Stimulated activated CD8-positive, alpha-beta memory T cell treated with anti-CD3 and anti-CD28 coated beads, Interleukin-4, amount 100 ng/mL, for 48 hours (primary cell): ENCODE measurements at places on chromosomes 1 and 21.

DNA sequence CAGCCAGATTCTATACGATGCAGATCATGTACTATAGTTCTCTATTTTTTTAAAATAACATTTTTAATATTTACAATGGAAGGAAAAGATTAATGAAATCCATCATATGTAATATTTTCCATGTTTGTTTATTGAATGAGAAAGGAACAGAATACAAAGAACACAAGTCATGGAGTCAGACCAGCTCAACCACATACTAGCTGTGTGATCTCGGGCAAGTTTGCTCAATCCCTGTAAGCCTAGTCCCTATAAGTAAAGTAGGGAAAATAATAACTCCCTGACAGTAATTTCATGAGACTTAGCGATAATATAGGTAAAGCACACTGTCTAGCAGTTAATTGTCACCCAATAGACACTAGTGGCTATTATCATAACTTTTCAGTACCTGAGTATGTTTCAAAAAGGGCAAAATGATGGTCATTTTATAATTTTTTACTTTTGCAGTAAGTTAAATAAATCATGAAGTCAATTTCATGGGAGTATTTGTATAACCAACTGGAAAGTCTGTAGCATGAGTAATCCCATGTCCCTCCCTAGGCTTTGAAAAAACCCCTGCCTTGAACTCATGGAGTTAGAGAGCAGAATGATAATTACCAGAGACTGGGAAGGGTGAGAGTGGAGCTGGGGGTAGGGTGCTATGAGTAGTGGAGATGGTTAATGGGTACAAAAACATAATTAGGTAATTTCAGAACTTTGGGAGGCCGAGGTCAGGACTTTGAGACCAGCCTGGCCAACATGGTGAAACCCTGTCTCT, 37.0 kb upstream of the EPS15 start:
- DNase-seq = no peak

DNA sequence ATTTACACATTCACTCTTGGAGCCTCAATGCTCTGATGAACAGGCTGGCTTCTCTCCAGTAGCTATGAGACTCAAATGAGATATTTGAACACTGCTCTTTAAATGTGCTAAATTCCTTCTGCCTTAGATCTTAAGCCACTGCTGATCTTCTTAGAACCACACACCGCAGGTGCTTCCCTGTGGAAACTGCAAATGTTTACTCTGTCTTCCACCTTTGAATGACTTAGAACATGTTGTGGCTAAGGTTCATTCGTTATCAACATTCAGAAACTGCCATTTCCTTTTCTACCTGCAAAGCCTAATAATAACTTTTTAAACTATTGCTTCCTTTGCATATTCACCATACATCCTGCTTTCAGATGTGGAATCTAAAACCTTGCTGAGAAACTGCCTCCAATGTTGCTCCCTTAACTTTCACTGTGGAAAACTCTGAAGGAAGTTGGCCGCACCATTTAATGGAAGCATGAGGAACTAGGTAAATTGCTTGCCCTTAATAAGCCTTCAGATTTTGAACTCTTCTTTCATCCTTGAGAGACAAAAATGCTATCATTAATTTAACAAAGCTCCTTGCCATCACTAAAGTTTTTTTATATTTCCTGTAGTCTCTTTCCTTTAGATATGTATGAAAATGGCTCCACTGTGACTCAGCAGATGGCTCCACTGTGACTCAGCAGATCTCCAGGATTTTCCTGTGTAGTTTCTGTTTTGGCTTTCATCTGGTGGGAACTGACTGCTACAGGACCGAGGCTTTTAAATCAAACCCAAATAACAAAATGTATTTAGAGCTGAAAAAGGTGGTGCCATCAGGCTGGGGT, 143.8 kb downstream of the TNFSF18 start:
- no peak for DNase-seq

- no peak for DNase-seq
Measured at GRCh38 chr1:18734001-18734400, 103.4 kb downstream of the PAX7 start.

GRCh38 chr1:167432780-167433179, 85.5 kb downstream of the CD247 start:
- no peak for DNase-seq

DNA sequence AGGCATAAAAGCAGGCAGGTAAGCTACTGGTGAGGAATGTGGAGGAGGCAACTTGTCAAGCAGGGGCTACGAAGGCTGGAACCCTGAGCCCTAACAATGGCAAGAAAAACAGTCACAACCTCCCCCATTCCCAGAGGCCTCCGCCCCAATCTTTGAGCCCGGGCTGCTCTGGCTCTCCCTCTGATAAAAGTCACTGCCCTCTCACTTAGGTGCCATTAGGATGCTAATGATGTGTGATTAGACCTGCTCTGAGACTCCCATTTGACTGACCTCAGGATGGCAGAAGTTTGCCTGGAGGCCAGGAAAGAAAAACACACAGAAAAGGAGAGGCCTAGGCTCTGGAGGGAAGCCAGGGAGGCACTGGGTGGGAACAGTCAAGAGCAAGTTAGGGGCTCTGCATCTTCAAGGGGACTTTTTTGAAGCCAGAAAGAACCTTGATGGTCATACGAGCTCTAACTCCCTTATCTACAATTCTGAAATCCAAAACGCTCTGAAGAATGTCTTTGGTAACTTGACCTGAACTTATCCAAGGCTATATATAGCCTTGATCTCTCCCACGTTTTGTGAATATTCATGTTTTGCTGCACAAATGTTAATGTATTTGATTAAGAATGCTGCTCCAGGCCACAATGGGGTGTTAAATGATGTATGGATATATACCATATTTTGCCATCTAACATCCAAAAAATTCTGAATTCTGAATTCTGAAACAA, 98.9 kb downstream of the TRABD2B start:
- no peak for DNase-seq

DNA sequence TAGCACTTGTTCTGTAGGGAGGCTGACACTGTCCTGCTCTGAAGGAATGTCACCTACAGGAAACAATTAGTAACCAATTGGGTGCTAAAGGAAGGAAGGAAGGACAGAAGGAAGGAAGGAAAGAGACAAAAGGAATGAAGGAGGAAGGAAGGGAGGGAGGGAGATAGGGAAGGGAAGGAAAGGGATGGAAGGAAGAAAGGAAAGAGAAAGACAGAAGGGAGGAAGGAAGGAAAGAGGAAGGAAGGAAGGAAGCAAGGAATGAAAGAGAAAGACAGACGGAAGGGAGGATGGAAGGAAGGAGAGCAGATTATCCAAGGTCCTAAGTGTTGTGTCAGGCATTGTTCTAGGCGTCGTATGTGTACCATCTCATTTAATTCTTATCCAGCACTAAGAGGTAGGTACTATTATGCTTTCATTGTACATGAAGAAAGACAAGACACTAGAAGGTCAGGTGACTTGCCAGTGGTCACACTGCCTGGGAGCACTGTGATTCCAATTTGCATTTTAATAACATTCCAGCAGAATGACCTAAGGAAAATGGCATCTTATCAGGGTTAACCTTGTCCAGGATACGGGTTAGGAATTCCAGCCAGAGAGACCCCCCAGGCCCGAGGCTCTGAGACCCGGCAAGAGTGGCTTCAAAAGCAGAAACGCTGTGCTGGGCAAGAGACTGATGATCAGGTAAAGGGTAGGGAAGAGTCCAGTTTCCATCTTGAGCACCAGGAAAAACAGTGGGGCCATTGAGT, 29.6 kb downstream of the CLIC6 start:
- no peak for DNase-seq

DNA sequence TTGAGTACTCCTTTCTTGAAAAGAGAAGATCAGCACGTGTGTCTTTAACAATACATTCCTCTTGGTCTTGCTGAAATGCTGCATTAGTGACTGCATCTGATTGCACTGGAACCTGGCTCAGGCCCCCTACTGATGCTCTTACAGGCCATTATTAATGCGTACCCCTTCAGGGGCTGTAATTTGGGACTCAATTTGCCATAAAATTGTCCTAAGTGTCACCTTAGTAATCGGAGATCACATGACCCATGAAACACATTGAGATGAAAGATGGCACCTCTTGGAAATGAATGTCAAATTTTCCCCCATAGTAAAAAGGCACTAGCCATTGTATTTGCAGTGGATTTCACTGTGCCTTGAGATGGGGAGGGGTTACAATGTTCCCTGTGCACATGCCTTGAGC, 563.3 kb downstream of the KIF26B start:
- DNase-seq = no peak

GRCh38 chr1:177054542-177054941, 110.0 kb downstream of the ASTN1 start:
- no peak for DNase-seq

GRCh38 chr1:66778969-66779368, 22.1 kb downstream of the INSL5 start:
- DNase-seq = no peak

- no peak for DNase-seq
Measured at GRCh38 chr1:185157599-185158412, 839 bp downstream of the SWT1 start.

- no peak for DNase-seq
Measured at GRCh38 chr1:114853584-114853983, 1.1 kb upstream of the SYCP1 start.

GRCh38 chr1:98211271-98211845, 290.5 kb upstream of the DPYD start:
- DNase-seq = no peak

GRCh38 chr1:16153999-16154673, 1.7 kb downstream of the EPHA2 start:
- no peak for DNase-seq

DNA sequence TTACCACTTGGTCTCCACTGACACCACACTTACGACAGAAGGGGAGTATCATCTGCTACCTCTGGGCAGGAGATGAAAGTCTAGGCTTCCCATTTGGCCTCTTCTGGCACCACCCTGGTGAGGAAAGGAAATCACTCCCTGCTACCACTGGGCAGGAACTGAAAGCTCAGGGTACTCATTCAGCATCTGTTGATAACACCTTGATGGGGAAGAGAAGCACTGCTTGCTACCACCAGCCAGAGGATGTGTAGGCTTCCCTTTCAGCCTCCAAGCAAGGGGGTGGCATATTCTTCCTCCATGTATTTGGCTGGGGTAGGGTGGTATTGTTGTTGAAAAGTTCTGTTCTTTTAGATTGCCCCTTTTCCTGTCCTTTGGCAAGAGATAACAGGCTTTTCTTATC, 115.0 kb downstream of the ACBD6 start:
- DNase-seq = no peak

DNA sequence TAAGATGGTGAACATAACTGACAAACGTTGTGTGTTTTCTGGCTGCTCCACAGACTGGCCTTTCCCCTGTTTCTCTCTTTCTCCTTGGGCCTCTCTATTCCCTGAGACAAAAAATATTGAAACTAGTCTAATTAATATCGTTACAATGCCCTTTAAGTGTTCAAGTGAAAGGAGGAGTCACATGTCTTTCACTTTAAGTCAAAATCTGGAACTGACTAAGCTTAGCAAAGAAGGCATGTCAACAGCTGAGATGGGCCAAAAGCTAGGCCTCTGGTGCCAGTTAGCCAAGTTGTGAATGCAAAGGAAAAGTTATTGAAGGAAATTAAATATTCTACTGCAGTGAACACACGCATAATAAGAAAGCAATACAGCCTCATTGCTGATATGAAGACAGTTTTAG, 32.2 kb upstream of the FCRL3 start:
- DNase-seq = no peak

DNA sequence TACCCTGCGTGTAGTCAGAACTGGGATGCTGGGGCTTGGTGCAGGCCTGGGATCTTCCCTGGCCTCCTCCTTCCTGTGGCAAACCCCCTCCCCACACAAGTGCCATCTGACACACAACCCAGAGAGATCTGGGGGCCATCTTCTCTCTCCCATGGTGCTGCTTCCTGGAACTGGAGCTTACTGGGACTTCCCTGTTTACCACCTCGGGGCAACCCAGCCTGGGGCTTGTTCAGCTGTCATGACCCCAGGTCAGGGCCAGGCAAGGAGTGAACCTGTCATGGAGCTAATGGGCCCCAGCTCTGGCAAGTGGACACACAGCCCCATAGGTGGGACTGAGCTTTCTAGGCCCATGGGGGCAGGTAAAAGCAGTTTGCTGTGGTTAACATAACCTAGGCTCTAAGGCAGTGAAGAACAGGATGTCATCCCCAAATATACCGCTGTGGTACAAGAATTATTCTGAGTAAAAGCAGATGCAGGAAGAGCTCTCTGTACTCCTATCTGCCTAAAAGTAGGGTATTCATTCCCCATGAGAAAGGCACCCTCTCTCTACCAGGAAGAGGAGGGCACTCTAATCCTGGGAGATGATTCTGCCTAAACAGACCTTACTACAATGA, 2.4 kb downstream of the TRIM11 start:
- DNase-seq = no peak

DNA sequence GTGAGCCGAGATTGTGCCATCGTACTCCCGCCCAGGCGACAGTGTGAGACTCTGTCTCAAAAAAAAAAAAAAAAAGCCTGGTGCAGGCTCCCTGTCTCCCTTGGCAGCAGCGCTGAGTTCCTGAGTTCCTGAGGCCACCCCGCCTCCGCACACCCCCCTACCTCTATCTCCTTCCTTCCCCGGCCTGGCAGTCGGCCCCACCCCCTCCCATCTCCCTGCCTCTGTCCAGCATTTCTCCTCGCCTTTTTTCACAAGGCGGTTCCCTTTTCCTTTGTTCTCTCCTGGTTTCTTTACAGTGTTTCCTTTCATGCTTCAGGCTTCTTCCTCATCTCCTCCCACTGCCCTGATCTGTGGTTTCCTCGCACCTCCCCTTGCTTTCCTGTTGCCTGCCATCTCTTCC, 2.7 kb downstream of the RORC start:
- no peak for DNase-seq
